ENCODE measurements at places on chromosomes 4 and X. TPM values are rescaled to one million over a fixed set of nuclear protein-coding genes. Genes with fewer than 3 reads are reported as not detected.

- DNase-seq, result no peak
These were observed 21.1 kb downstream of the AMER1 start for GRCh38 chrX:64184396-64184795.

DNA sequence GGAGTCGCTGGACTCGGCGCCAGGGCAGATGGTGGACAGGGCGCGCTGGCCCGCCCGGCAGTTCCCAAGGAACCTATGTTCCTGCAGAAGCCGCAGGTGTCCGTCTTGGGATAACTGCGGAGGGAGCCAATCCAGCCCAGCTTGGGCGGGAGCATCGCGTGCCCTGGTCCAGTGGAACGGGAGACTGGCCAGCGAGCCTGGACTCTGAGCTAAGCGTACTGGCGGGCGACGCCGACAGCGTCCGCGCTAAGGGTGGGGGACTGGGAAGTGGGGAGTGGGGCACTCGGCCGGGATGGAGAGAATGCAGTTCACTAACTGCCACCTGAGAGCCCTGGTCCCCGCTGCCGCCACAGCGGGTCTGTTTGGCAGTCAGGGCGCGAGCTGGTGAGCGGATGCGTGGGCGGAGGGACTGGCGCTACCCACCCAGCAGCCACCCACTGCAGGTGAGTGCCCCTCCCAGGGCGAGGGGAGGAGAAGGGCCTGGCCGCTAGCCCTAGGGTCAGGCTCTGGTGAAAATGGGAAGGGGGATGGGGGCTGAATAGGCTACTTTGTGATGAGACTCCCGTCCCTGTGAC lies 1.3 kb upstream of the MAMLD1 start:
- peak; percentile 48 for DNase-seq

GRCh38 chr4:113444386-113444785 lies 317.2 kb downstream of the CAMK2D start:
- DNase-seq, result no peak

DNA sequence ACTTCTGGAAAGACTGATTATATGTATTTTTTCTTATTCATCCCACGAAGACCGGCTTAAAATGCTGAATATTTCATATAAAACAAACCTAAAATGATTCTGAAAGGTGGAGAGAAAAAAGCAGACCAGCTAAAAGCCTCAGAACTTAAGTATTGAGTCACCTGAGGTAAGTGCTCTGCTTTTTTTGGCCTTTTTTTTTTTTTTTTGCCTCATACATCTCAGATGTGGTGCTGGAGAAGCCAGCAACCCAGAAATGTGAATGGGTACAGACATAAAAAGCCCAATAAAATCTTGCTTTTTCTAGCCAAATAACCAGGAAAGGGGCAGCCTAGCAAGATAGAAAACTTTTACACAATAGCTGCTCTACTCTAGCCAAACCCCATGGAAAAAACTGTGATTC lies 57.0 kb downstream of the RLIM start:
- DNase-seq, result no peak

DNA sequence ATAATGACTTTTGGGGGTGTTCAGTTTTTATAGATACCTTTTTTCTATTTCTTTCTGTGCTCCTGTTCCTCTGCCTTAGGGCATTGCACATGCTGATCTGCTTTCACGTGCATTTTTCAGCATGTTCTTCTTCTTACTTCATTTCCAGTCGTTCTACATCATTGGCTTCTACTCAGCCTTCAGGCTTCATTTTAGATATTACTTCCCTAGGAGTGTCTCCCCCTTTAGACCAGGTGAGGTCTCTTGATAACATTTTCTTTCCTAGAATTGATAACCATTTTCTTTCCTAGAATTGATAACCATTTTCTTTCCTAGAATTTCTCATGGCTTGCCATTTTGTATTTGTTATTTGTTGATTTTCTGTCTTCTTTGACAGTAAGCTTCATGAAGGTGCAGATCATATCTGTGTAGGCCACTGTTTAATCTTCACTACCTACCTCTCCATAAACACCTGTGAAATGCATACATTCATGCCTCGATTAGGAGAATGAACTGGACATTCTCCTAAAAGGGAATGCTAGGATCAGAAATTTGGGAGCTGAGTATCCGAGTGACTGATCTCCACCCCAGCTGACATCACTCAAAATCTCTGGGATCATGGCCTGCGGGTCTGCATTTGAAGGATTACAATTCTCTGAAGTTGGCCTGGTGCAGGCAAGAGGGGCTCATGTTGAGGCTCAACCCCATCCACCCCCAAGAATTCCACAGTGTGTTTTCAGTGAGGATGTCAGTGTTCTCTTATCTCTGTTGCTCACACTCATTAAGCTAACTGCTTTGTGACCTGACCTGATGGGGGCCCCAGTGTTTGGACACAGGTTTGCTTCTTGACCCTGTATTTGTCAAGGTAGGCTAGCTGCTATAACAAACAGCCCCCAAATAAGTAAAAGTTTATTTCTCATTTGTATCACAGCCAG lies 45.7 kb downstream of the GYG2 start:
- no peak for DNase-seq

GRCh38 chr4:125315576-125316400 lies 1.0 kb downstream of the FAT4 start:
- DNase-seq, result no peak

DNA sequence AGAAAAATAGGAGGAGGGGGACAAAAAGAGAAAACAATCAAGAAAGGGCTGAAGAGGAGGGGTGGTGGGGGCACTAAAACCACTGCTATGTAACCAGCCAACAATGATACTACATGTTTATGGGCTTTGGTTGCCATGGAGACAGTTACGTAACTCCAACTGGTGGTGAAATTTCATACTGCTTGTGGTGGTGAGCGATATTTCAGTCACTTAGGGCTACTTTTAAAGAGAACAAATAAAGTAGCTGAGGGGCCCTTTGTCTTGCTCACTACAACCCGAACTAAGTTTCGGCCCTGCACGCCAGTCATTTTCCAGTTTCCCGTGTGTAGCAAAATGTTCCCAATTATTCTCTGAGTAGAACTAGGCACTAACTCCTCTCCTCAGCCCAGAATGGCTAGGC lies 275.2 kb upstream of the EDA2R start:
- DNase-seq, result no peak

DNA sequence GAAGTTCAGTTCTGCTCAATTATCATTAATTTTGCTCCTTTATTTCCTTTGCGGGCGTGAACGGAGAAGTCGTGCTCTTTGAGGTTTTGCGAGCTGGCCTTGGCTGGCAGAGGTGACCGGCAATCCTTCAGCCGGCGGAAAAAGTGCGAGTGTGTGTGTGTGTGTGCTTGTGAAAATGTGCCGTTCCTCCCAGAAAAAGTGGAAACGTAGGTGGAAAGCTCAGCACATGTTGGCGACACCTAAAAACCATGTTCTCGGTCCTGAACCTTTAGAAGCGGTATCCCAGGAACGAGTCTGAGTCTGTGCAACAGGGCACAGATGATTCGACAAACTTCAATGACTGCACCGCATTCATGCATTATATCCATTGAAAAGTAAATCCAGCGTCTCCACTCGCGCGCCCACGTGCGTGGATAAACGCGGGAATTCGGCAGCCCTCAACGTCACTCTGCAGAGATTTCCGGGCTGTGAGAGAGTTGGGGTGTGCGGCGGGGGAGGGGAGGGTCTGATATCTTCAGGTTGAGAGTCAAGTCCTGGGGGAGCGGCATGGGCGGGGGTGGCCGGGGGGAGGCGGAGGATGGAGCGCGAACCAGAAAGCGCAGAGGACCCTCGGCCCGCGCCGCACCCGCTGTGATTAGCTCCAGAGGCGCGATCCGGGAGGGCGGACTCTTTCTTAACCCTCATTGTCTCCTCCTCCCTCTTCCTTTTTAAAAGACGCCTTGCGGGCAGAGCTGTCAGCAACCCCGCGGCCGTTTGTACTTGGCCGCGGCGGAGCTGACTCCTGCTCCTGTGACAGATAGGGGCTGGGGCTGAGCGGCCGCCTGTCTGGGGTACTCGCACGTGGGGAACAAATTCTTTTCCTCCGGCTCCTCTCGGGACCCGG lies at the start of gene SHISA3:
TSS of gene SHISA3 (plus strand) at position 737 of the 883 bp plus-strand sequence. CDS start 569 bp downstream, outside the sequence.
- no peak for DNase-seq

GRCh38 chr4:17385403-17385802 lies 126.5 kb downstream of the QDPR start:
- DNase-seq, result no peak

- no peak for DNase-seq
These were observed 110.0 kb downstream of the IRF2 start for GRCh38 chr4:184364100-184364921.

GRCh38 chr4:27005501-27005900 lies 144.9 kb downstream of the STIM2 start:
- DNase-seq, result no peak

DNA sequence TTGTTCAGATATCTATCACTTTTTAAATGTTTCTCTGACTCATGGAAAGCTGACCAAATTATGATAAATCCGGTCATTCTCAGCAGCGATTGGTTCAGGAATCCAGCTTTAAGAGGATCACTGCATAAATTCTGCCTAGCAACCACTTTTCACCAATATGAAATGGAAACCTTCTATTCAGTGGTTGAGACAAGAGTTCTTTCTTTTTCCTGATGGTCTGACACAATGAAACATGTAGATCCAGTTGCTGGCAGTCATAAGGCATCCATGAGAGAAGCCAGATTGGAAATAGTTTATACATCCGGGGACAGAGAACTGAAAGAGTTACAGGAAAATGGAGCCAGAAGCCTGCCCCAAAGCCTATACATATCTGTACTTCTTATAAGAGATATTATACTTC lies 27.2 kb downstream of the MAB21L2 start:
- no peak for DNase-seq

- no peak for DNase-seq
These were observed 148.9 kb downstream of the AFF2 start for GRCh38 chrX:148649145-148649795.

GRCh38 chr4:36286481-36286871 lies 5.1 kb downstream of the DTHD1 start:
- no peak for DNase-seq

- no peak for DNase-seq
These were observed 18.6 kb downstream of the ARSJ start for GRCh38 chr4:113960684-113961321.

DNA sequence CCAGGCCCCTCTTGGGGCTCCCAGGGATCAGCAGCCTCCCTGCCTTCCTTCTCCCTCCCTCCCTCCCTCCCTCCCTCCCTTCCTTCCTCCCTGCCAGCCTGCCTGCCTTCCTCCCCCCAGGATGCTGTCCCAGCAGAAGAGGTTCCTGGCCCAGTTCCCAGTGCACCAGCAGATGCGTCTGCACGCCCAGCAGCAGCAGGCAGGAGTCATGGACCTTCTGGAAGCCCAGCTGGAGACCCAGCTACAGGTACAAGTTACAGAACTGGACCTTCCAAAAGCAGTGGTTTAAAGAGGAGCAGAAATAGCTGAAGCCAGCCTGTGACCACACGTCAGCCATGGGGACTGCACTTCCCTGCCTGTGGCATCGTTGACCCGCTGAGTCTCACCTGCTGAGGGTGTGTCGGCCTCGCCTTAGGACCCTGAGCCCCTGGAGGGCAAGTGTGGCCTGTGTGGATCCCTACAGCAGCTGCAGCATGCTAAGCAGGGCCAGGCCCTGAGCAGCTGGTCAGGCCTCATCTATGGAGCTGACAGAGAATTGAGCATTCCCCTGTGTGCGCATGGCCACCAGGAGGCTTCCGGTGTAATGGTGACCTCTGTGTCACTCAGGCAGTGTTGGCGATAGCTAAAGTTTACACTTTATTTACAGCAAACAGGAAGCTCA lies 84.7 kb downstream of the CRMP1 start:
- DNase-seq, result no peak

GRCh38 chr4:78629991-78630541 lies 78.5 kb downstream of the ANXA3 start:
- DNase-seq, result no peak

DNA sequence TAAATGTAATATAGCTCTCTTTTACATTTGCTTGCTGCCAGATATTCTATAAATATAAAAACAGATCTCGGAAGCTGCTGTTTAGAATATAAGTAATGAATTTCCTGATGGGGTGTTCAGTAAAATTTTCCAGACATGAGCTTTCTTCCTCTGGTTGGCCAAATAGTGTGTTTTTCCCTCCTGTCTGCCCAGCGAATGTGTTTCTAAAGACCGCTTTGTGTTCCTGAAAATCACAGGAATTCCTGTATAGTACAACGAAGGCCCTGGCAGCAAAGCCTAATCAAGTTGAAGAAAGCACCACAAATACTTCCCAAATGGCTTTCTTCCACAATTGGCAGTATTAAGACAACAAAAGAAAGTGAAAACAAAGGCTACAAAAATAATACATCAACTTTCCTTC lies 494.1 kb downstream of the INPP4B start:
- no peak for DNase-seq

DNA sequence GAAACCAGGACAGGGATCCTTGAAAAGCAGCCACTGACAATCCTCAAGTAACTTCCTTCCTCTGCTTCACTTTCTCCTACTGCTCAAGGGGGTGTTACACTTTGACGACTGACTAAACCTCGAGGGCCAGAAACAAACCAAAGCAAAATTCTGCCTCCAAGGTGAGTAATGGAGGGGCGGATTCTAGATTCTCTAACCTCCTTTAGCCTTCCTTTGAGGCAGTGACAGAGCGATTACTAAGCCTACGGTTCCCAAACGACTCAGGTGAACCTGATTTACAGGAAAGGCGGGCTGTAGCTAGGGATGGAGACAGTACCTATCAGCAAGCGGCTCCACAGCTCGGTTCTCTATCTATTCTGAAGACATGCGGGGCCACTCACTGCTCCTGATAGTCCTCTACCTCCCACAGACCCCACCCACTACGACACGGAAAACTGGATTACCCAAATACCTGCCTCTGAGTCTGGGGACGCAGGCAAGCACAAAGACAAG lies 487 bp downstream of the TBCK start:
- DNase-seq, result no peak

GRCh38 chr4:150244600-150244999 lies 166.4 kb downstream of the DCLK2 start:
- DNase-seq, result no peak

- no peak for DNase-seq
These were observed 41.3 kb upstream of the GPR78 start for GRCh38 chr4:8538703-8539567.

- no peak for DNase-seq
These were observed 51.3 kb downstream of the SH3RF1 start for GRCh38 chr4:169219440-169219839.

- no peak for DNase-seq
These were observed 97.3 kb downstream of the RS1 start for GRCh38 chrX:18574591-18574990.

SPANXA2 gene
- not detected for polyA plus RNA-seq

MAGEC1 gene
- not detected for polyA plus RNA-seq

CHST7 gene
- 8.0 TPM for polyA plus RNA-seq

HPGDS gene
- not detected for polyA plus RNA-seq

COL4A6 gene
- polyA plus RNA-seq, result not detected

PYURF gene
- 306 TPM for polyA plus RNA-seq

TLR10 gene
- not detected for polyA plus RNA-seq

VGLL1 gene
- not detected for polyA plus RNA-seq

TREX2 gene
- polyA plus RNA-seq, result 0.77 TPM

FAM184B gene
- polyA plus RNA-seq, result not detected

TRIM60 gene
- polyA plus RNA-seq, result not detected

PAK3 gene
- polyA plus RNA-seq, result 0.18 TPM

COL25A1 gene
- polyA plus RNA-seq, result not detected

Data from CD8-positive, alpha-beta memory T cell (primary cell).